Vagina (tissue), 2 donors: ENCODE measurements at places on chromosomes 2 and 18. TPM values are rescaled to one million over a fixed set of nuclear protein-coding genes. Genes with fewer than 3 reads are reported as not detected.

Gene IKZF2
- 29.2 TPM for total RNA-seq

Gene SMCHD1
- total RNA-seq: 62.4 TPM

Gene SRSF7
- 106 TPM for total RNA-seq

Gene CYRIA
- total RNA-seq: 12.5 TPM

Gene SKOR2
- not detected for total RNA-seq

Gene CHRND
- not detected for total RNA-seq

Gene SP140
- total RNA-seq: 7.4 TPM

Gene SCN3A
- 2.0 TPM for total RNA-seq

Gene TMEM198
- total RNA-seq: 1.5 TPM

Gene CCBE1
- total RNA-seq: 2.9 TPM

Gene INPP5D
- 33.4 TPM for total RNA-seq

Gene ARHGEF33
- 0.74 TPM for total RNA-seq

Gene IHH
- total RNA-seq: not detected

Gene GPAT2
- total RNA-seq: 1.2 TPM

Gene CMPK2
- total RNA-seq: 5.6 TPM

Gene DHRS9
- total RNA-seq: not detected

Gene VAMP8
- 46.2 TPM for total RNA-seq

Gene PDE1A
- total RNA-seq: 14.5 TPM

Gene GPR45
- total RNA-seq: not detected

Gene PKDCC
- 146 TPM for total RNA-seq

Gene LONRF2
- total RNA-seq: 9.6 TPM

Gene ASPRV1
- 0.49 TPM for total RNA-seq

Gene OSBPL6
- 2.7 TPM for total RNA-seq

Gene UGT1A10
- not detected for total RNA-seq

Gene DBI
- 117 TPM for total RNA-seq

Gene DSEL
- total RNA-seq: 7.6 TPM

Gene CCL20
- not detected for total RNA-seq

Gene SNED1
- 55.5 TPM for total RNA-seq

Gene ANKRD30BL
- 1.2 TPM for total RNA-seq

Gene CXCR2
- 6.4 TPM for total RNA-seq

Gene TMEM182
- total RNA-seq: 2.2 TPM

Gene PLA2R1
- total RNA-seq: 24.3 TPM

Gene RBM44
- total RNA-seq: 0.98 TPM

Gene C2orf66
- total RNA-seq: not detected

Gene GPBAR1
- 8.1 TPM for total RNA-seq

Gene EFR3B
- total RNA-seq: 1.5 TPM

Gene SLC8A1
- total RNA-seq: 40.8 TPM

Gene RGPD8
- 26.3 TPM for total RNA-seq

Gene ZNF804A
- total RNA-seq: 1.2 TPM

Gene THUMPD2
- total RNA-seq: 10.3 TPM

Gene MARCHF4
- total RNA-seq: not detected

Gene HOXD11
- total RNA-seq: 19.4 TPM

Gene TDRD15
- not detected for total RNA-seq

Gene VWA3B
- not detected for total RNA-seq

Gene FLACC1
- total RNA-seq: 0.74 TPM

Gene ALPI
- total RNA-seq: not detected

Gene CLEC4F
- 0.49 TPM for total RNA-seq
